ENCODE measurements at places on chromosomes 5 and 9.

DNA sequence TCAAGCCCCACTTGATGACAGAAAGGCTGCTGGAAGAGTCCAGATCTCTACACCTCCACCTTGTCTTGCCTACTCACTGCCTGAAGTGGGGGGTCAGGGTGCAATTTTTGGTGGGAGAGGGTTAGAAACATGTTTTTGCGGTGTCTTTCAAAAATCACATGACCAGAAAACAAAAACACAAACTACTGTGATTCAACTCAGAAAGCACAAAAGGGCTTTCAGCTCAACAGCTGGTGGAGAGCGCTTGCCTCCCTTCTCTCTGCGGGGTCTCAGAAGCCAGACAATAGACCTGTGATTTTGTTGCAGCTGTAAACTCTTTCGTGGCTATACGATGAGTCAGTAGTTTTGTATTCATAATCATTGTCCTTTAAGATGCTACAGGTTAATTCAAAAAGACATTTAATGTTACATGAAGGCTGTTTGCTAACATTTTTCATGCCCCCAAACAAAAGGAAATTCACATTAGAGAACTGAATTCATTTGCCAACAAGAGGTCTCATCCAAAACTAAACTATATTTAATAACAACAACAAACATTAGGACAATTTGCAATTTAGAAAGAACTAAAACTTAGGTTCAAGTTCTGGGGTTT lies 172.6 kb upstream of the RAI14 start:
- DNase-seq = no peak

DNA sequence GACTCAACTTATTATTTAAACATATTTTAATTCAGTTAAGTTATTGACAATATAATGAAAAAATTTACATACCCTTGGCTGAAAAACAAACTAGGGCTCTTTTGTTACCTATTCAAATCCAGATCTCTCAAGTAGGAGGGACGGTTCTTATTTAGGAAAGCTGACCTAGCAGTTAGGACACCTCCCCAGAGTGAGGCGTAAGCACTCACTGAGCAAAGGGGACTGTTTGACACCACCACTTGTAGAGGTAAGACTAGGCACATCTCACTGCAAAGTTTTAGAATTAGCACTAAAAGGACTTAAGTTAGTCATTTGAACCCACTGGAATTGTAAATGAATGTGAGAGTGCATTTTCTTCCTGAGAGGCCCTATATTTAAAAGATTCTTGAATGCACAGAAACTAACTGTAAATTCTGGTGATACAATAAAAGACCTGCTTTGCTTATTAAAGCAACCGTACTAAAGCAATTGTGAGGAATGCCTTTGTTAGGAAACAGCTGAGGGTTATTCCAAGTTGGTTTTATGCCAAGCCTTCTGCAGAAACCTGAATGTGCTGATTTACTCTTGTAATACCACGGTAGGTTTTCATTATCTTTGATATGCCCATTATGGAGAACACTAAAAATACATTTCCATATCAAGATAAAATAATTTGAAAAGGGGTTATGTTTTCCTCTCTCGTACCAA lies 16.2 kb downstream of the HACD4 start:
- DNase-seq = no peak

DNA sequence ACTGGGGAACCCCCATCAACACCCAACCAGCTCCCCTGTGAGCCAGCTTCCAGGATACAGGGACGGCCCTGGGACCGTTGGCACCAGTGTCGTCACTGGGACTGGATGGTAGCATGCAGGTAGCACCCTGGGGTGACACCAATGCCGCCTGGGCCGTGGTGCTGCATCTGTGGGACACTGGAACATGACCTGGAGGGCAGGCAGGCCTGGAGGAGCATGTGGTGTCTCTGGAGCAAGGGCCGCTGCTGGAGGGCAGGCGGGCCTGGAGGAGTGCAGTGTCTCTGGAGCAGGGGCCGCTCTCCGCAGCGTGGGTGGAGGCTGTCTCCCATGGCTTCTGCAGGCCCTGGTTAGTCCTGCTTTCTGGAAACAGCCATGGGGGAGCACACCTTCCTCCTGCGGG lies 13.1 kb downstream of the LPCAT1 start:
- DNase-seq = no peak

DNA sequence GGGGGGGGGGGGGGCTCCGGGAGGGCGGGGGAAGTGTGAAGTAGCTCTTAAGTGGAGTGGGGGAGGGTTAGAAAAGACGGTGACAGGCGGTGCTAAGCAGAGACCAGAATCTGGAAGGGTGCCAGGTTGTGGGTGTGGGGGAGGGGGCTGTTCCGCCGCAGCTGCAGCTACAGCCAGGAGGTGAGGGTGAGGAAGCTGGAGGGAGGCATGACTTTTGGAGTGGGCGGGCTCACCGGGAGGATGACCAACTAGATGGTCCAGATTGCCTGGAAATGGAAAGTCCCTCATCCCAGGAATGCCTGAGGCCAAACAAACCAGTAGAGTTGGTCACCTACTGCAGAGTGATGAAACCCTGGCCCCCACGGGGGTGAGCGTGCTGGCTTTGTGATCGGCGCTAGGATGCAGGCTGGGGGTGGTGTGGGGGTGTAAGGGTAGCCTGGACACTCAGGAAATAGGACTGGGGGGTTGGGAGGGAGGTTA lies 158.1 kb upstream of the SHB start:
- peak; percentile 76 for DNase-seq

GRCh38 chr5:74816875-74817274 lies 49.3 kb downstream of the FAM169A start:
- DNase-seq = no peak

- no peak for DNase-seq
These were observed 60.5 kb downstream of the GLDC start for GRCh38 chr9:6584881-6585597.

GRCh38 chr5:7882926-7883325 lies 14.0 kb downstream of the MTRR start:
- DNase-seq = no peak

- no peak for DNase-seq
These were observed 605.9 kb upstream of the FAM174A start for GRCh38 chr5:99929067-99929805.

DNA sequence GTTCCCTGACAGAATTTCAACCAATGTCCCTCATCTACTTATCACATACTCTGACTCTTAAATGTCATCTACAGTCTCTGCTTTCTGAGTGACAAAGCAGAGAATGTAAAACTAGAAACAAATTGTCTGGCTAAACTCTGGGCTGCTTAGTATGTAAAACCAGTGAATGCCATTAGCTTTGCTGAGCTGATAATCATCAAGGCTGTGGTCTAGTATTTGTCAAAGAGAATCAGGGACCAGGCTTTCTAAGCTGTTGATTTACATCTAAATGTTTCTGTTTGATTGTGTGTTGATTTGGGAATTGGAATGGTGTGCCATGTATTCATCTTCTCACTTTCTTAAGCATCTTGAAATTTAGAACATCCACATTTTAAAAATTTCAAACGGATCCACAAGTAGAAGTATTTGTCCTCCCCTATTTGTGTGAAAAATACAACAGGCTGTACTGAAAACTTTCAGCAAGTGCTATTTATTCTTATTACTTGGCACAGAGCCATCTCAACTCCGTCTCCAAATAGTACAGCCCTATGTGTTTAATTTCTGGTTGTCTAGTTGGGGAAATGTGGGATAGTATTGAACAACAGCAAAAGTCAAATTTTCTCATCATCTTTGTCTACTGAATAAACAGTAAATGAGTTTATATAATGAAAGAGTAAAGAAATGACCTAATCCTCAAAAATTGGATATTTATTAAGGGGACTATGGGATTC lies 251.5 kb downstream of the KCTD16 start:
- no peak for DNase-seq

DNA sequence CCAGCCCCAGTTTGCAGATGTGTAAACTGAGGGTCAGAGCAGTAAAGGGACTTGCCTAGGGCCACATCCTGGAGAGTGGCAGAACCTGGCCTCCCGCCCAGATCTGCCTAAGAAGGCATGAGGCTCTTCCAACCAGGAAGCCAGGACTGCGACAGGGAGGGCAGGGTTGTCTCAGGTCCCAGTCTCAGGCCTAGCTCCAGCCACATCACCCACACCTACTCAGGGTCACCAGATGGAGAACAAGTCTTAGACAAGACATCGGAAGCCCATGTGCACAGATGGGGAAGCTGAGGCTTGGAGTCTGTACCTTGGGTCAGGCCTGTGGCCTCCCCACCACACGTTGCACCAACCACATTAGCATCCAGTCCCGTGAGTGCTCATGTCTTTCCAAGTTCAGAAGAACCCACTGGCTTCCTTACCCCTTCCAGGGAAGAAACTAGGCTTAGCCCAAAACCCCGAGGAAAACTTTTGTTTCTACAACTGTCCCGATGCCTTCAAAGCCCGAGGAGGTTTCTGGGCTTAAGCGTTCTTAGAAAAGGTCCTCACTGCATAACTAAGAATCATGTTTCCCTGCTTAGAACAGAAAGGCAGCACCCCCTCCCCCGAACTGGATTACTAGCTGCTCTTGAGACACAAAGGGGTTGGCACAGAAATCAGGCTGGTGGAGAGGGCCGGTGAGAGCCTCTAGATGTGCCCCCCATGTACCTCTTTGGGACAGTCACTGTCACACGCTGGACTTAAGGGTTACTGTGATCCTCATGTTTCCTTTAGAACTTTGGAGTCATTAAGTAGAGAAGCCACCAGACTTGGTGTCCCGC lies 2.2 kb downstream of the FAM78A start:
- DNase-seq = peak; percentile 65

- no peak for DNase-seq
These were observed 32.7 kb upstream of the ZCCHC9 start for GRCh38 chr5:81268521-81269196.

DNA sequence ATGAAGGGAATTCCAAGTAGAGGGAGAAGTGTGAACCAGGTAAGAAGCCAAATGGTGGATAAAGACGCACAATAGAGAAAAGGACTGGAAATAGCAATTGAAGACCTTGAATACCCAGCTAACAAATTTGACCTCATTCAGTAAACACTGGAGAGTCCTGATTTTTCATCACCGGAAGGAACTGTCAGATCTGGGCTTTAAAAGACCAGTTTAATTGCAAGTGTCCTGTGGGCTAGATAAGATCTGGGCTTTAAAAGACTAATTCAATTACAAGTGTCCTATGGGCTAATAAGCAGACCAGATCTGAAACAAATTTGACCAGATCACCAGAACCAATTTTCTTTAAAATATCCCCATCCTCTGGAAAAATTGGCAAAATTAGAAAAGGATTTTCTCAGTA lies 380.0 kb downstream of the ACTL7B start:
- no peak for DNase-seq

- no peak for DNase-seq
These were observed 48.9 kb upstream of the SLC2A8 start for GRCh38 chr9:127347831-127348776.
